ENCODE measurements at places on chromosomes 6 and 20.

GRCh38 chr6:108165714-108166663 is at the start of gene NR2E1:
TSS of gene NR2E1 (plus strand) at chr6:108166022. CDS start at chr6:108166766, 744 bp downstream.
- DNase-seq: no peak

- no peak for DNase-seq
Measured at GRCh38 chr6:122472022-122472340, 374 bp upstream of the SERINC1 start.

GRCh38 chr6:112441607-112442006 is 94.5 kb downstream of the RFPL4B start:
- DNase-seq: no peak

- no peak for DNase-seq
Measured at GRCh38 chr6:57141451-57142177, 30.5 kb upstream of the BAG2 start.

DNA sequence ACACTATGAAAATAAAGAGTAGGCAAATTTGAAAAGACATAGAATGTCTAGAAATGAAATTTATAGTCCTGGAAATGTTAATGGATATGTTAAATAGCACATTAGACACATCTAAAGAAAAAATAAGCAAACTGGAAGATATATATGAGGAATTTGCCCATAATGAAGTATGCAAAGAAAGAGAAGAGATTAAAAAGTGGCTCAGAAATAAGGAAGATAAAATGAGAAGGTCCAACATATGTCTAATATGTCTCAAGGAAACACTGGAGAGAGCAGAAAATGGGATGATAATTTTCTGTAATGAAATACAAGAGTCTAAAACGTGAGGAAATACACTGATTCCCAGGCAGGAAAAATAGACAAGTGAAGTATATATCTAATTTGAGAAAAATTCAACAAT is 36.6 kb upstream of the ARID1B start:
- DNase-seq: no peak
